Stomach (tissue), 19 donors: ENCODE measurements at places on chromosomes 7 and 10. TPM values are rescaled to one million over a fixed set of nuclear protein-coding genes. Genes with fewer than 3 reads are reported as not detected.

- no peak overlapping the region for H3K27ac ChIP-seq
- DNase-seq, result no peak
- no peaks in the 10 kb centered on the region for H3K4me1 ChIP-seq
These were observed 6.9 kb upstream of the GOLGA7B start for GRCh38 chr10:97842656-97843280.

MKI67 gene
- total RNA-seq, result 60.8 TPM

NUDT13 gene
- total RNA-seq, result not detected

ABCC2 gene
- total RNA-seq, result under 0.01 TPM

SAMD9L gene
- total RNA-seq, result 2.2 TPM
